ENCODE measurements at places on chromosomes 6 and 20.

DNA sequence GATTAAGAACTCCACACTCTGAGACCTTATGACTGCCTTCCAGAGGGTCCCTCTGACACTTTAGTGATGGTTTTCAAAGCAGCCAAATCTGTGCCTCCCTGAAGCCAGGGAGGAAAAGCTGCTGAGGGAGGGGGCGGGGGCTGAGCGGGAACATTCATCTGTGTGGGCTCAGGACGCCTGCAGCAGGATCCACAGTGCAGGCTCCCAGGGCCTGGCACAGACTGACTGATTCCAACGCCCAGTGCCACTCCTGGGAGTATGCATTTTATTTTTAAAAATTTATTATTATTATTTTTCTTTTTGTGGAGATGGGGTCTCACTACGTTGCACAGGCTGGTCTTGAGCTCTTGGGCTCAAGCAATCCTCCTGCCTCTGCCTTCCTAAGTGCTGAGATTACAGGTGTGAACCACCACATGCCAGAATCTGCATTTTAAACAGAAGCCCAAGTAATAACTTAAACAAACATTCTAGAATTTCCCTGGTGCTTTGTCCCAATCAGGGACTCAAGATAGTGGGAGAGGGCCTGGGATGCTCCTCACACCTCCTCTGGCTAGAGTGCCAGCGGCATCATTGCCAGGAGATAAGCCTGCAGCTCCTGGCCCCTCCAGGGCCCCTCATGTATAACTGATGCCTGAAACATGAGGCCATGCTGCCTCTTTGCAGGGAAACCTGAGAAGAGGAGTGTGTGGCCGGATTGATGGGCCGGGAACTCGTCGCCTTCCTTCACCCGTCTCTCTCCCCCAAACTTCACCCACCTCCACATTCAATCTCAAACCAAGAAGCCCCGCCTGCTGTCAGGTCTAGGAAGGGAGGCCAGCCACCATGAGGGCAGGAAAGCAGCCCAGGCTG is 438 bp upstream of the TMC2 start:
- no peak for DNase-seq

DNA sequence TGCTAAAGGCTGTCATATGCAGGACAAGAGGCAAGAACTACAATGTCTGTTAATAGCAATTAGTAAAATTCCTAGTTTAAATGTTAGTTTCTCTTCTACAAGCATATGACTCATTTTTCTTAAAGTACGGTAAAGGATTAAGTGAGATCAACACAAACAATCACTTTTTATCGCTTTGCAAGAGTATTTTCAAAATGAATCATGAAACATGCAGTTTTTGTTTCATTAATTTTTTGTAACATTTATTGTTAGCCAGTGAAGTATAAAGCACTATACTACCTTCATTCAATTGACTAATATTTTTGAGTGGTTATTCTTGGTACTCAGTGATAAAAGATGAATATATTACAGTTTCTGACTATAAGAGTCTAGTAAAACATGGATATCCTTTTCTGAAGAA is 138.6 kb downstream of the AHI1 start:
- DNase-seq: no peak

GRCh38 chr20:58238490-58238889 is 10.0 kb upstream of the ANKRD60 start:
- DNase-seq: no peak

GRCh38 chr6:14880052-14880451 is 365.8 kb upstream of the JARID2 start:
- DNase-seq: no peak

DNA sequence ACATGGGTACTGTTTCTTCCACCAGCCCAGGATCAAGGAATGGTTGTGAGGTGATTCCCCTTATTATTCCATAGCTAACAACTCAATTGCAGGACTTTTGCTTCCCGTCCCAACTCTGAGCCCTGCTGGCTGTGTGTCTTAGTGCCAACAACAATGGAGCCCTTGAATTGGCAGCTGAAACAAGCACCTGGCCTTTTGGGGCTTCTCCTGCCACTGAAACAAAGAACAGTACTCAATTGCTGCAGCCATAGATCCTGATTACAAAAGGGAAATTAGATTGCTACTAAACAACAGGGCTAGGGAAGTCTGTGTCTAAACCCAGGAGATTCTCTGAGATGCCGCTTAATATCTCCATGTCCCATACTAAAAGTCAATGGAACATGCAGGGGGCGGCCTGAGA is 61.3 kb upstream of the CARMIL1 start:
- DNase-seq: no peak

- DNase-seq: no peak
Observed at GRCh38 chr20:33503564-33503963, 13.7 kb downstream of the CBFA2T2 start.

DNA sequence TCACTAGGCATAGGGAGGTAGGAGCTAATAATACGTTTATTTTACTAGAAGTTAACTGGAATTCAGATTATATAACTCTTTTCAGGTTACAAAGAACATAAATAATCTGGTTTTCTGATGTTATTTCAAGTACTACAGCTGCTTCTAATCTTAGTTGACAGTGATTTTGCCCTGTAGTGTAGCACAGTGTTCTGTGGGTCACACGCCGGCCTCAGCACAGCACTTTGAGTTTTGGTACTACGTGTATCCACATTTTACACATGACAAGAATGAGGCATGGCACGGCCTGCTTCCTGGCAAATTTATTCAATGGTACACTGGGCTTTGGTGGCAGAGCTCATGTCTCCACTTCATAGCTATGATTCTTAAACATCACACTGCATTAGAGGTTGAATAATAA is 1.1 kb downstream of the HFE start:
- DNase-seq: no peak

DNA sequence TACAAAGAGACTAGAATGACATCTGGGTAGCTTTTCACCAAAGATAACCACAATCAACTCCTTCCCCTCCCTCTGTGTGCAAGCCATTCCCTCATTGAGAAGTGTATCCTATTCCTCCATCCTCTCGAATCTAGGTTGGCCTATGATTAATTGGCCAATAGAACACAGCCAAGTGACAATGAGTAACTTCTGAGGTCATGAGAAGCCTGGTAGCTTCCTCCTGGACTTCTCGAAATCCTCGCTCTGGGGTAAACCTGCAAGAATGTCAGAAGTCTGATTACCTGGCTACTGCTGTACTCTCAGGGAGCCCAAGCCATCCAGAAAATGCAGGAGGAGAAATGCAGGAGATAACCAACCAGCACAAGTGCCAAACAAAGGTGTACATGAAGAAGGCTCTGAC is 13.1 kb downstream of the ARHGAP18 start:
- DNase-seq: no peak

- DNase-seq: no peak
Observed at GRCh38 chr20:1862663-1863053, 32.5 kb upstream of the SIRPA start.

DNA sequence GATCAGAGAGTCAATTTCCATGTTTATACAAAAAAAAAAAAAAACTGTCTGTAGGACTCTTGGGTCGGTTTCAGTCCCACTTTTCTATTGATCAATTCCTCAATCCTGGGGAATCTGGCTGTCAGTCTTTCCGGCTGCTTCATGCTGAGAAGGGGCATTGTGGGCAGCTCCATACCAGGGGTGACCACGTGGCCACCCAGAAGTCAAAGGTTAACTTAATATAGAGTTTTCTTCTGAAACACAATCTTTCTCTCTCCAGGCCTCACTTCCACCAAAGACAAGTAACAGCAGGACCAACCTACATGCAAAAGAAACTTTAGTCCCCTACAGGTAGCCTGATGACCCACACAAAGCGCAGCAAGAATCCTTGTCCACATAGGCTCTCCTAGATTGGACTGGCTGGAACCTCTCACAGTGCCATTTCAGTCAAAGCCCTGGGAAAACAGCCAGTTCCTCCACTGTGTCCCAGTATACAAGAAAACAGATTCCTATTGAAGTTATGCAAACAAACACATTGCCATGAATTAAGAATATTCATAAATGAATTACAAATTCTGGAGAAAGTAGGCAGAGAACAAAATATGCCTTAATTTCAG is 18.5 kb upstream of the SERPINB9 start:
- no peak for DNase-seq

DNA sequence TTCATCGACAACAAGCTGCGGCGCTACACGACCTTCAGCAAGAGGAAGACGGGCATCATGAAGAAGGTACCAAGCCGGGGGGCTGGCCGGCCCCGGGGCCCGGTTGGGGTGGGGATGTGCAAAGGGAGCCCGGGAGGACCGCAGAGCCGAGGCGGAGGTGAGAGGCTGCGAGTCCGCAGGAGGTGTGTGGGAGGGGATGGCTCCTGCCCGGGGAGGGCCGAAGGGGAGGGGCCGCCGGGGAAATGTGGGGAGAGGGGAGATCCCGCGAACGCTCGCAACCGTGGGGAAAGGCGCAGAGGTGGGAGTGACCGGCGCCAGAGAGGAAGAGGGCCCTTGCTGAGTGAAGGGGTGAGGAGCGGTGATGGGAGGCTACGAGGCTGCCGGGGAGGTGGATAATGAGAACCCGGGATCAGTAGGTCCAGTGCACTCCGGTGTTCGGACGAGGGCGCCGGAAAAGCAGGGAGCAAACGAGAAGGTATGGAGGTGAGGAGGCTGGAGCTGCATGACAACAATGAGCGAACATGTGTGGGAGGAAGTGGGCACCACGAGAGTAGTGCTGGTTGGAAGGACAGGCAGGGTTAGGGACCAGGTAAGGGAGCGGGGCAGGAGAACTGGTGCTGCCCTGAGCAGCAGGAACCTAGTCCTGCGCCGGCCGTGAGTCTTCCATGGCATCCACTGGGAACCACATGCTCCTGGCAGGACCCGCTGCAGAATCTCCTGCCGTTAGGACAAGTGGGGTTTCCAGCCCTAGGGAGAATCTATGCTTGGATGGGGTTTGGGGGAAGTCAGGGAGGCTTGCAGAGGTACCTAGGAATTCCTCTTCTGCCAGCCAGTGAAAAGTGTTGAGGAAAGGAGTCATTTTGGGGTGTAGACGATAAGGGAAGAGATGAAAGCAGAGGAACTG is 1.3 kb downstream of the SRF start:
- peak; percentile 48 for DNase-seq

GRCh38 chr6:12115492-12115891 is 103.4 kb downstream of the HIVEP1 start:
- no peak for DNase-seq

GRCh38 chr6:46325561-46326530 is 155.1 kb upstream of the ENPP5 start:
- DNase-seq: no peak

DNA sequence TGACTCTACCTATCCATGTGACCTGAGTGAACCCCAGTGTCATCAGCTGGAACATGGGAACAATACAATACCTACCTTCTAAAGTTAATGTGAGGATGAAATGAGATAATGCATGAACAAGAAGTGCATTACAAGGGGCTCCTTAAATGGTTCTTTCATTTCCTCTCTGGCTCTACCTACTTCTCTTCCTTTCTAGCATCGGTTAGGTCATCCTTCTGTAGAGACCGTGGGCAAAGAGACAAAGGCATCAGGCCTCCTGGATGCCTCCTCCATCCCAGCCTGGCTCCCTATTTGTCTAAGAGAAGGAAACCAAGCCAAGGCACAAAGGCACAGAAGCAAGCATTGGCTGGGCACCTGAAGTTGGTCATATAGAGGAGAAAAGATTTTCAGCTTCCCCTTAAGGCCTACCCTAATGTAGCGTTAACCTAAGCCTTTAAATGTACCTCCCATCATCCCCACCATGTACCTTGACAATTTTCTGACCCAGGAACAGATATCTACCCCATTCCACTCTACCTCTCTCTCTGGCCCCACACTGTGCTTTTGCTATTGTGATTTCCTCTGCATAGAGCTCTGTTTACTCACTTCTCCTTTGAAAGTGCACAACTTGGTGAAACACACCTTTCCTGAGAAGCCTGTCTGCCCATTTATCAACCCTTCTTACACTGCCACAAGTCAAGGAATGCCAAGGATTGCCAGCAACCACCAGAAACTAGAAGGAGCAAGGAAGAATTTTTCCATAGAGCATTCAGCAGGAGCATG is 86.6 kb downstream of the GCLC start:
- no peak for DNase-seq

DNA sequence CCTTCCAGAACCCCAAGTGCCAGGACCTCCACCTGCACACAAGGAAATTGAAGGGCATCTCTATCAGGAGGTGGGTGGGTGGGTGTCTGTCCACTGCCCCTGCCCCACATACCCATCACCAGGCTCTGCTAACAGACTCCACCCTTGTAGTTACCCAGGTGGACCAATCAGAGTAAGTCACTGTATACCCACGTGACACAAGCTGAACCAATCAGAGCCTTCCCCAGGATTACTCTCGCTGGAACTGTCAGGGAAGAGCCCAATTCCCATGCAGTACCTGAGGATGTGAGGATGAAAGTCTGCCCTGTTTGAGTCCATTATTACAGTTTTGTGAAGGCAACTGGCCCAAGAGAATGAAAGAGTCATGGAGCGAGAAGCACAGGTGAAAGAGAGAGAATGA is 4.2 kb downstream of the OCSTAMP start:
- DNase-seq: no peak
